ENCODE measurements at places on chromosomes 7 and 10.
A peak's percentile ranks its signal among the peaks of the same experiment; 100 is the strongest.

GRCh38 chr10:49474901-49475300 is 64.0 kb downstream of the ERCC6 start:
- no peak for DNase-seq

- DNase-seq = no peak
Observed at GRCh38 chr7:117146059-117146458, 176.8 kb downstream of the WNT2 start.

GRCh38 chr7:108037741-108038140 is 34.8 kb upstream of the LAMB1 start:
- no peak for DNase-seq

DNA sequence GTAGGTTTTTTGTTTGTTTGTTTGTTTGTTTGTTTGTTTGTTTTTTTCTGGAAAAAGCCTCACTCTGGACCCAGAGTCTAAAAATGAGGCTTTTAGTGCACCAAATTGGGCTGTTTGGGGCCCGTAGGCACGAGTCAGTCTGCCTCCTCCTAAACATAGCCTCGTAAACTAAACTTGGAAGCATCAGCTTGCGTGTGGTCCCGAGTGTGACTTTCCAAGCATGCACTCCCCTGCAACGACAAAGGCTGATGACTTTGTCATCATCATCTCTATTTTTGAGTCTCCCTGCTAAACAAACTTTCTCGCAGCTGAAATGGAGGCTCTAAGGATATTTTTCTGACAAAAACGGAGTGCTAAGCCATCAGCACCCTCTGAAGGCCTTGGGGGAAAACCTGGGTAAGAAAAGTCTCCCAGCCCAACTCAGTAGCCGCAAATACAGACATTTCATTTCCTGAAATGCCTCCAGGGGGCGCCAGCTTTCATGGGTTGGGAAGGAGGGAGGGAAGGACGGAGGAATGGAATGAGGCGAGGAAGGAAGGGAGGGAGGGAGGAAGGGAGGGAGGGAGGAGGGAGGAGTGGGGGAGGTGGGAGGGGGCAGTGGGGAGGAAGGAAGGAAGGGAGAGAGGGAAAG is 245.9 kb downstream of the KCNMA1 start:
- peak; percentile 91 for DNase-seq

- no peak for DNase-seq
Observed at GRCh38 chr10:126351021-126351420, 37.3 kb downstream of the ADAM12 start.

GRCh38 chr10:79021331-79021907 is 47.3 kb upstream of the ZMIZ1 start:
- no peak for DNase-seq

DNA sequence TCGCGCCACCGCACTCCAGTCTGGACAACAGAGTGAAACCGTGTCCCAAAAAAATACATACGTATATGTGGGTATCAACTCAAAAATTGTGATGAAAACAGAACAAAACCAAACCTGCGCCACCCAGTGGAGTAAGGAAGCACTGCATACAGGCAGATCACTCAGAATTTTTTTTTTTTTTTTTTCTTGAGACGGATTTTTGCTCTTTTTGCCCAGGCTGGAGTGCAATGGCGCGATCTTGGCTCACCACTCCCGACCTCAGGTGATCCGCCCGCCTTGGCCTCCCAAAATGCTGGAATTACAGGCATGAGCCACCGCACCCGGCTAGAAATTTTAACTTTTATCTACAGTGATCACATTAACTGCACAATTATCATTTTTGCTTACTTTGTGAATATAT is 9.1 kb upstream of the TMEM236 start:
- peak; percentile 52 for DNase-seq

DNA sequence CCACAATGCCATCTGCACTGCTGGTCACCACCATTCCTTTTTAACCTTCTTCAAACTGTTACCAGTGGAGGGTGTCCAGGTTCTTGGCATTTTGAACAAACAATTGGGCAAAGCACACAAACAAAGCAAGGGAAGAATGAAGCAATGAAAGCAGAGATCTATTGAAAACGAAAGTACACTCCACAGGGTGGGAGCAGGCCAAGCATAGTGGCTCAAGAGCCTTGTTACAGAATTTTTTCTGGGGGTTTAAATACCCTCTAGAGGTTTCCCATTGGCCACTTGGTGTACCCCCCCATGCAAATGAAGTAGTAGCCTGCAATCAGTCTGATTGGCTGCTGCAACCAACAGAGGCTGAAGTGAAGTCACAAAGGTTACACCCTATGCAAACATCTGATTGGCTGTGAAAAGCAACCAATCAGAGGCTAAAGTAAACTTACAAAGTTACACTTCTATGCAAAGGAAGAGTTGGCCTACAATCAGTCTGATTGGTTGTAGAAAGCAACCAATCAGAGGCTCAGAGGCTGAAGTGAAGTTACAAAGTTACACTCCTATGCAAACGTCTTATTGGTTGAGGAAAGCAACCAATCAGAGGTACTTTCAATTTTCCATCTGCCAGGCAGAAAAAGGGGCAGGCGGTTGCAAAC is 103.2 kb upstream of the WAC start:
- no peak for DNase-seq

- no peak for DNase-seq
Observed at GRCh38 chr7:134469622-134470021, 10.7 kb upstream of the AKR1B1 start.

DNA sequence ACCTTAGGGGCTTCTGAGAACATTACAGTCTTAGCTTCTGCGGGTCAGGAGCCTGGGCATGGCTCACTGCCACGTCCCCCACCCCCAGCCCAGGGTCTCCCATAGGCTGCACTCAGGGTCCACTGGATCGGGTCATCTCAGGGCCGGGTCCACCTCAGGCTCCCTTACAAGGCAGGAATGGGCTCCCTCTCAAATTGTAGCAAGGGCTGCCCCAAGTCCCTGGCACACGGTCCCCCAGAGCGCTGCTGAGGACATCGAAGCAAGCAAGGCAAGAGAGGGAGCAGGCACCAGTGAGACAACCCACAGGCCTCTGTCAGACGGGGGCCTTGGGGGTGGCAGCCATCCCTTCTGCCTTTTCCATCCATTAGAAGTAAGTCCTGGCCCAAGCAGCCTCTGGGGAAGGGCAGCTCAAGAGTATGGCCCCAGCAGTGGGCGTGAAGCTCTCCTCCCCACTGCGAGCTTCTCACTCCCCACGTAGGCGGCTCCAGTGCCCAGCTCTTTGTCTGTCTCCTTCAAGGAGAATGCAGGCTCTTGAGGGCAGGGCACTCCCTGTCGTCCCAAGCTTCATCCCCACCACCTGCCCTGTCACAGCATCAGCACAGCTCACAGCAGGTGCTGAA is 18.0 kb upstream of the RET start:
- DNase-seq = no peak

- no peak for DNase-seq
Observed at GRCh38 chr10:122490268-122490667, 28.9 kb downstream of the HTRA1 start.

DNA sequence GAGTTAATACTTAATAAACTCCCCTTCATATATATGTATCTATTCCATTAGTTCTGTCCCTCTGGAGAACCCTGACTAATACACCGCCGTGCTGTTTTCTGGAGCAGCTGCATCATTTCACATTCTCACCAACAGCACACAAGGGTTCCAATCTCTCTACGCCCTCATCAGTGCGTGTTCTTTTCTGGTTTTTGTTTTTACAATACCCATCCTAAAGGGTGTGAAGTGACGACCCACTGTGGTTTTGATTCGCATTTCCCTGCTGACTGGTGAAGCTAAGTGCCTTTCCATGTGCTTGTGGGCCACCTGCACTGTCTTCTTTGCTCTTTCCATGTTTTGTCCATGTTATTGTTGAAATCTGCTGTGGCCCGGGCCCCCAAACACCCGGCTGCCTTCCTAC is 11.0 kb upstream of the INSIG1 start:
- DNase-seq = no peak

GRCh38 chr10:126277181-126277580 is 111.1 kb downstream of the ADAM12 start:
- peak; percentile 72 for DNase-seq

GRCh38 chr7:26688388-26688787 is 176.0 kb downstream of the SKAP2 start:
- no peak for DNase-seq

- DNase-seq = peak; percentile 0
Observed at GRCh38 chr10:118926903-118927302, 102.6 kb upstream of the NANOS1 start.

DNA sequence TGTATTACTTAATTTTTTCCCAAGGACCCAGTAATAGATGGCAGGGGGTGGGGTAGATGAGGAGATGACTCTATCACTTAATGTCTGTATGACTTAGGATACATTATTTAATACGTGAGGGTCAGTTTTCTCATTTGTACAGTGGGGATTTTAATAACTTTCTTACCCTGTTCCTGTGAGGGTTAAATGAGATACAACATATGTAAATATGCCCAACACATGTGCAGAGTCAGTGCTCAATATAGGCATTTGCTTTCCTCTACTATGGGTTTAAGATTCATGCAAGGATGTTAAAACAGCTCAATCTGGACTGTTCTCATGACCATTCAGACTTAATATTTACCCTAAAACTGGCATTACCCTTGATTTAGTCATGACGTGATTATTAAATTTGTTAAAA is 31.2 kb downstream of the ST7 start:
- no peak for DNase-seq

- no peak for DNase-seq
Observed at GRCh38 chr7:144997512-144997911, 161.7 kb upstream of the TPK1 start.

GRCh38 chr7:98223351-98223897 is 12.2 kb downstream of the BHLHA15 start:
- DNase-seq = no peak

DNA sequence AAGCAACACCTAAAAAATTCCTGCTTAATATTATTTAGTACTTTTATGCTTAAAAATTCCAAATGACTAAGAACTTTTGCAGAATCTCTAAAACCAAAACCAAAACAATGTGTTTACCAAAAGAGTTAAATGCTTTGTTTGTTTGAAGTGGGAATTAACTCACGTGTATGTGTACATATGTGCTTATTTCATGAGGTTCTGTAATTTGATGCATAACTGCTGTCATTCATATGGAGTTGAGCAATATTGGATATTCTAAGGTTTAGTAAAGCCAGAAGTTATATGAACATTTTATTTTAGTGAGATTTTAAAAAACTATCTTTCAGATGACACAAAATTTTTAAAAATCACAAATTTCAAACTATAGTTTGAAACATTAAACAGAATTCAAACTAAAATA is 157.1 kb downstream of the PIP4K2A start:
- DNase-seq = no peak

DNA sequence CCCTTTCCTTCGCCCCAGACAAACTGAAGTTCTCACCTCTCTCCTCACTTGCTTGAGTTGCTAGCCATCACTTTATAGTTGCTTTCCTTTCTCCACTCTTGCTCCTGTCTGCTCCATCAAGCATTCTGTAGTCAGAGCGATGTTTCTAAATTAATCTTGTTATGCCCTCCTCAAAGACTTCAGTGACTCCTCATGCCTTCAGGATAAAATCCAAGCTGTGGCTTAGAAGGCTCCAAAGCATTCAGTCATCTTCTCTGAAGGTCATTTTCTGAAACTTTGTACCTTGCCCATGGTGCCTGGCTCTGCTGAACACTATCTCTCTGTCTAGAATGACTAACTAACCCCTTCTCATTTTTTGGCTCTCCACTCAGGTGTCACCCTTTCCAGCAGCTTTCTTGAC is 222.4 kb upstream of the GRB10 start:
- no peak for DNase-seq

- DNase-seq = no peak
Observed at GRCh38 chr10:85612378-85612775, 754.2 kb downstream of the GRID1 start.

- DNase-seq = peak; percentile 72
Observed at GRCh38 chr10:122435212-122435827, 19.1 kb upstream of the ARMS2 start.

DNA sequence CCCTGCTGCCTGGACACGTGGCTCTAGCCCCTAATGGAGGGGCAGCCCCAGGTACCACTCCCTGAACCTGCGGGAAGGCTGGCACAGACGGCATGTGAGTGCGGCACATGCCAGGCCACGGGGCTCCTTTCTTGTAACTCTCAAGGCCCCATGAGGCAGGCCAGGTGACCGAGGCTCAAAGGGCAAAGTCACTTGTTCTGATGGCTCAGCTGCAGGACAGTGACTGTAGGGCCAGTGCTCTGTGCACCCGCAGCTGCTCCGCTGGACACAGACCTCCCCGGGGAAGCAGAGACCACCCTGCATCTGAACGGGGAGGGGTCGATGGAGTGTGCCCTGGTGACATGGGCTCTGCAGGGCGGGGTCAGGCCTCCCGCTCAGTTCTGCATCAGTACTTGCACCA is 55.3 kb downstream of the PTPRE start:
- no peak for DNase-seq

DNA sequence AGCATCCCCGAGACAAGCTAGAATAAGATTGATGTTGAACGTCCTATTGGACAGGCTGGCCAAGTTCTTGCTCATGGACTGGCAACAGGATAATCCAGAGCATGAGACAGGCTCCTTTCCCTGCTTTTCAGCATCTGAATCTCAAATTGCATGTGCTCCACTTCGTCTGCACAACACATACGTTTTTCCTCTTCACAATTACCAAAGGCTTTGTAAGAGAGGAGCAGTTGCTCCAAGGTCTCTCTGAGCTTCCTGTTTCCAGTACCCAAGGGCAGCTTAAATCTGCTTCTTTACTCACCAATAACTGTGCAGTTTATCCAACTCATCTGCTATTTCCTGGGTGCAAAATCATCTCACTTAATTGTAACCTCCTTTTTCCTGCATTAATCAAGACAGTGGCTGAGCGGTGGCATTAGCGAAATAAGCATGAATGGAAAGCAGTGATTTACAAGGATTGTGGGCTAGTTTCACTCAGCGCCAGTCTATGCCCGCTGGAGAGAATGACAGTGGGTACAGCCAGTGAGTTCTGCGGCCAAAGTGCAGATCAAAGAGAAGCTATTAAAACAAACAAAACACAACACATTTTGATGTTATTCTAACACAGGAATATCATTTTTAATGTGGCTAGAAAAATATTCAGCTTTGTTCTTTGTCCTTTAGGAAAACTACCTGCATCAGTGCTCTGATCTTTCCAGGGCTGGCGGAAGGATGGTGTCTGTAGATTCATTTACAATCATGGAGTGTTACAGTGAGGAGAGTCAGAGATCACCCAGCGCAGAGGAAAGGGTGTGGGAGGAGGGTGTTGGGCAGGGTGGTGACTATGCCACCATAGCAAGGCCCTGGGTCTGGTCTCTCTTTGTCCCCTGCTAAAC is 79.8 kb downstream of the CHN2 start:
- no peak for DNase-seq

- DNase-seq = no peak
Observed at GRCh38 chr7:118311121-118311836, 86.8 kb downstream of the ANKRD7 start.

GRCh38 chr7:139647814-139648390 is 124.4 kb downstream of the CLEC2L start:
- DNase-seq = no peak

GRCh38 chr7:148050492-148051158 is 539.9 kb upstream of the C7orf33 start:
- DNase-seq = no peak
